HT-29 (cell line): ENCODE measurements at places on chromosomes 16 and 17. TPM values are rescaled to one million over a fixed set of nuclear protein-coding genes. Genes with fewer than 3 reads are reported as not detected.

DNA sequence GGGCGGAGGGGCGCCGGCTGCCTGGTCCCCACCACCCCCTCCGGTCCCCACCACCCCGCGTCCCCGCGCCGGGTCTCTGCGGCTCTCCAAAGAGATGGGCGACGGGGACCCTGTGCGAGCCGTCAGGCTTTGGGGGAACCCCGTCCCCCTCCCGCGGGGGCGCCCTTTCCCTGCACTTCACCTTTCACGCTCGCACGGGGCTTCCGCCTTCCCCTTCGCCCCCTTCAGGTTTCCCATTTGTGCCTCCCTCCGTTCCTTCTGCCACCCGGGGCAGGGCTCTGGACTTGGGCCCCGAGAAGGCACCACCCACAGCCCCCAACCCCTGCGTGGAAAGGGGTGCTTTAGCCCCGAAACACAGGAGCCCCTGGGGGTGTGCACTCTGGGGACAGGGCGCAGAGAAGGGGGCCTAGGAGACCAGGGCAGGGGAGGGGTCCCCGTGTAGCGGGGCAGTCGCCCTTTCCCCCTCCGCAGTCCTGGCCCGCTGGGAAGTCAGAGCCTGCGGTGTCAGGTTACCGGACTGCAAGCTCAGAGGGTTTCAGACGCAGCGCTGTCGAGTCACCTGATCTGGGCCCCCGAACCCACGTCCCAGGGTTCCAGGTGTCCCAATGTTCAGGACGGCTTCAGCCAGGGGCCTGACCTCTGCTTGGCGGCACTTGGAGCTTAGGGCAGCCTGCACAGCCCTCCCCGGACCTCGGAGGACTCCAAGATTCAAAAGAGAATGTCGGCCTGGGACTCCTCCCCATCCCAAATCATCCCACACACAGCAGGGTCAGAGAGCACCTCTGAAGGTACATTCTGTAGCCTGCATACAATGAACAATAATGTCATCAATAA lies 6.7 kb upstream of the CCDC92B start:
- no peak for DNase-seq

DNA sequence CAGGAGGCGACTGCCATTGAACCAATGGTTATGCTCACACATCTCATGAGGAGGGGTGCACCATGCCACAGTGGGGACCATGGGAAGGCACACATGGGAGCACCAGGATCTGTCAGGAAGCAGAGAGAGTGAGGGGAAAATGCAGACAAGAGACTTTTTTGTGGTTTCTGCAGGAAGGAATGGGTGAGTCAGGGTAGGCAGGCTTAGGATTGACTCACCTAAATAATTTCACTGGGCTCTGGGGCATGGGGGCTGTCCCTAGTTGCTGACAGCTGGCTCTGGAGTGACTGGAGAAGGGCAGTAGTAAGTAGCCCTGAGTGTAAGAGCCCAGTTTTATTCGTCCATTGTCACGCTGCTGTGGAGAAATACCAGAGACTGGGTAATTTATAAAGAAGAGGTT lies 202.4 kb downstream of the AXIN2 start:
- no peak for DNase-seq

GRCh38 chr16:76389126-76389525 lies 111.9 kb downstream of the CNTNAP4 start:
- no peak for DNase-seq

- no peak for DNase-seq
These were observed 8.9 kb downstream of the MPP2 start for GRCh38 chr17:43898446-43898845.

DNA sequence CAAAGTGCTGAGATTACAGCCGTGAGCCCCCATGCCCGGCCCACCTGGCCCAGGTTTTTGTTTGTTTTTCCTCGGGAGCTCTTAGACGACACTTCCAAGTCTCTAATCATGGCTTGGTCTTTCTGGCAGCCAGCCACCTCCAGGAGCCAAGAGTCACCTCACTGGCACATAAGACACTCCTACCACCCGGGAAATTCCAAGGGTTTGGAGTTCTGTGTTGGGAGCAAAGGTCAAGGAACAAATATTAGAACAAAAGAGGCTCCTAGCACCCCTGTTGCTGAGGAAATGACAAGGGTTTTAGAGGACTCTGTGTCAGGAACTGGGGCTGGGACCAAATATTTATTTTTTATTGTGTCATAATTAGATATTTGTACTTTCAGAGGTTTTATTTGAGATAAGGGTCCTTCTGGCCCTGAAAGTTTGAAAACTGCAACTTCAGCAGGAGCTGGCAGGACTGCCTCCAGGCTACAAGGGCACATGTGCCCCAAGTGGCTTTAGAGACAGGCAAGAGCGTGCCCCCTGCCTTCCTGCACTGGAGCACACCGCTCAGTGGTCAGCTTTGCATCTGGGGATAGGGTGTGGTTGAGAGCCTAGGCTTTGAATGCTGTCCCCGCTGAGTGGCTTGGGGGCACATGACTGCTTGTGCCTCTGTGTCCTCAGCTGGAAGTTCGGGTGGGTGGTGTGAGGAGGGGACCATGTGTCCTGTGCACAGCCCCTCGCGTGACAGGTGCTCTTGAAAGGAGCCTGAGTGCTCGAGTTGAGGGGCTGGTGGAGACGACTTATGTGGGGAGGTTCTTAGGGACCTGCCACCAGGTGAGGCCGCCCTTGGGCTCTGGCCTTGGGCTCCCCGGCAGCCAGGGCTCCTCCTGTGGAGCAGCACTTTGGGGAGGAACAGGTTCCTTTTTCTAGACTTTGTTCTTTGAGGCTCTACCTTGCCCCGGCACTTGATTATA lies 29.7 kb downstream of the MGRN1 start:
- peak; percentile 84 for DNase-seq

GRCh38 chr16:78609402-78610274 lies 510.2 kb downstream of the WWOX start:
- DNase-seq, result no peak

- no peak for DNase-seq
These were observed 159.4 kb downstream of the SEC14L1 start for GRCh38 chr17:77300016-77300686.

GRCh38 chr17:56593086-56593645 lies 333 bp upstream of the NOG start:
- no peak for DNase-seq

DNA sequence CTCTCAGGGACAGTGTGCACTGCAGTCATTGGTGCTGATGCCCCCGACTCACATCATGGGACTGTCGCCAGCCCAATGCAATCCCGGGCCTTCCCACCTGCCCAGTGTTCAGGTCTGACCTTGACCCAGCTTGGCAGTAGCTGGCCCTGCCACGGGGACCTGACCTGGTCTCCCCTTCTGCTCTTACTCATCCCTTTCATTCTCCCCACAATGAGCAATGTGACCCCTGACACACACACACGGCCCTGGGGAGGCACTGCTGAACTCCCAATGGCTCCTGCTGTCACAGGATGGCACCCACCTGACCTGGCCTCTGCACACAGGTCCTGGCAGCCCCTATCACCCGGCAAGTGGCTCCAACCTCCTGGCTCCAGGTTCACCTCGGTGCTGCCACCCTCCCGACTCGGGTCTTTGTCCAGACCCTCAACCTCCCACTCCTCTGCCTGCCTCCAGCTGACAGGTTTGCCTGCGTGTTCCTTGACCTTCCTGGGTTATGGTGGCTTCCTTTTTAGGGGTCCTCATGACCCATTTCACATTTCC lies 6.6 kb downstream of the CD300C start:
- no peak for DNase-seq

GRCh38 chr17:63998721-63999679 lies 849 bp downstream of the PRR29 start:
- no peak for DNase-seq

- no peak for DNase-seq
These were observed 398.5 kb downstream of the ZFHX3 start for GRCh38 chr16:72649254-72649944.

- DNase-seq, result no peak
These were observed 27.3 kb downstream of the AATF start for GRCh38 chr17:36975922-36976515.

DNA sequence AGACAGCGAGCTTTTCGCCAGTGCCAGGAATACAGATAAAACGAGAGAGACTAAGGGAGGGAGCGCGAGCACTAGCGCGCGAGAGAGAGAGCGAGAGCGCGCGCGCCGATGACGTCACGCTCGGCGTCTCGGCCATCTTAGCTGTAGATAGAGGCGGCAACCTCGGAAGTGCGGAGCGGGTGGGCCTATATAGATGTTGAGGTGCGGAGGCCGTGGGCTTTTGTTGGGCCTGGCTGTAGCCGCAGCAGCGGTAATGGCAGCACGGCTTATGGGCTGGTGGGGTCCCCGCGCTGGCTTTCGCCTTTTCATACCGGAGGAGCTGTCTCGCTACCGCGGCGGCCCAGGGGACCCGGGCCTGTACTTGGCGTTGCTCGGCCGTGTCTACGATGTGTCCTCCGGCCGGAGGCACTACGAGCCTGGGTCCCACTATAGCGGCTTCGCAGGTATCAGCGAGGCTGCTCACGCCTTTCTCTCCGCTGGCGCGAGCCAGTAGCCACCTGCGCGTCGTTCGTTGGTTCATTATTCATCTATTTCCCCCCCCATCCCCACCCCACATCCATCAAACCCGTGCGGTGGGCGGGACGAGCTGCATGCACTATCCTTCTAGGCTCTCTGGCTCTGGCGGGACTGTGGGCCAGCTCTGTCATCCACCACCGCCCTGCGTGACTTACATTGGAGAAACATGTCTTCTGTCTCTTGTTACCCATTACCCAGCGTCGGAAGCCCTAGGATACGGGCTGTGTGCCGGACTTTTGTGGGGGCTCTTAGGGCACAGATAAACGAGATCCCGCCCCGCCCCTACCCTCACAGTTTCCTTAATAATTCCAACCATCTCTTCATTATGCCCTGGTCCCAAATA lies 795 bp downstream of the CYB5D2 start:
- DNase-seq, result peak; percentile 87

DNA sequence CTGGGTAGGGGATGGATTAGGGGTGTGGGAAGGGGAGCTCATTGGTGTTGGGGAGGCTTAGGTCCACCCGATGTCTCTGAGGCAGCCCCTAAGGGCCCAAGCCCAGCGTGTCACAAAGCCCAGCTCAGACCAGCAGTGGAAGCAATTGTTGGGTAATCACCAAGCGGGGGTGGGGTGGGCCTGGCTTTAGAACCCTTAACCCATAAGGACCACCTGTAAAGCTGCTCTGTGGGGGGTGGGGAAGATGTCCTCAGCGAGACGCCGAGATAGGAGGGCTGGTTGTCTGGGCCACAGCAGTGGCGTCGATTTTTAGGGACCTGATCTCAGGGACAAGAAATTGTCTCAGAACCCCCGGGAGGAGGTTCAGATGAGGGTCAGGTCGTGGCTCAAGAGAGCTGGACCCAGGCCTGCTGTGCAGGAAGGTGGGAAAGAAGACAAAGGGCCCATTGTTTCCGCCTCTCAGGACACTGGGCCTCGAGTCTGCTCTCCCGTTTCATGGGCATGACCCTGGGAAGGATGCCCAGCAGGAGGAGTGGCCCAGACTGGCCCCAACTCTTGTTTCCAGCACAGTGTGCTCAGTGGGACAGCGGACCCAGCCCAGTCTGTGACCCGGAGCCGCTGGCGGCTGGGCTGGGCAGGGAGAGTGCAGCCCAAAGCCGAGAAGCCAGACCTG lies 15.9 kb downstream of the ST6GALNAC2 start:
- DNase-seq, result peak; percentile 83

The CSH1 gene
- total RNA-seq, result not detected in 2 replicates

The ABCC11 gene
- total RNA-seq, result not detected in 2 replicates

The MMP2 gene
- total RNA-seq, result 0.03 and 0.42 TPM in 2 replicates

The LRRC45 gene
- 83.2 and 88.4 TPM in 2 replicates for total RNA-seq

The FTO gene
- 18.8 and 22.8 TPM in 2 replicates for total RNA-seq
